A549 (cell line): ENCODE measurements at places on chromosomes 1 and 21.

DNA sequence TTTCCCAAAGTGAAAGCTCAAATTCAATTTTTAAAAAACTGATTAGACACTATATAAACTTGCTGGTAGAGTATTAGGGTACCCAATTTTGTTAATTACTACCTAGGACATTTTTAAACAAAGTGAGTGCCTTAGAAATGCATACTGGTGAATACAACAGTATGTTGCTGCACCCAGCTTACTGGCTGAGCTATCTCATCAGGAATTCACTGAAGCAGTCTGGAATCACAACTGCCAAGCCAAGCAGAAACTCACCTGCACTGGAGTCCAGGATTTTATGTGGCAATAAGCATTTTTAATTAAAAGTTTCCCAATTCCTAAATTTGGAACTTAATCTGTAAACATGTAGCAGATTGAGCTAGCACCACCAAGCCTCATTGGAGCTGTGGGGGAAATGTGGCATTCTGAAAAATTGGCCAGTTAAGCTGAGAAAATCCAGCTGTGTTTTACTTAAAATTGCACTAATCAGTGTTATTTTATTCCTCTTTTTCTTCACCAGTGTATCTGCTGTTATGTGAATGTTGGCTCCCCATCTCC, 61.8 kb downstream of the CLEC20A start:
- no peak for DNase-seq

- no peak for DNase-seq
These were observed 56.4 kb downstream of the DIP2A start for GRCh38 chr21:46515109-46515508.

- no peak for DNase-seq
These were observed 19.7 kb upstream of the GPR52 start for GRCh38 chr1:174428033-174428432.

GRCh38 chr1:24027838-24028468, 47.8 kb upstream of the SRSF10 start:
- DNase-seq: peak; percentile 52

GRCh38 chr1:204478172-204478899, 16.3 kb downstream of the PIK3C2B start:
- DNase-seq: no peak

DNA sequence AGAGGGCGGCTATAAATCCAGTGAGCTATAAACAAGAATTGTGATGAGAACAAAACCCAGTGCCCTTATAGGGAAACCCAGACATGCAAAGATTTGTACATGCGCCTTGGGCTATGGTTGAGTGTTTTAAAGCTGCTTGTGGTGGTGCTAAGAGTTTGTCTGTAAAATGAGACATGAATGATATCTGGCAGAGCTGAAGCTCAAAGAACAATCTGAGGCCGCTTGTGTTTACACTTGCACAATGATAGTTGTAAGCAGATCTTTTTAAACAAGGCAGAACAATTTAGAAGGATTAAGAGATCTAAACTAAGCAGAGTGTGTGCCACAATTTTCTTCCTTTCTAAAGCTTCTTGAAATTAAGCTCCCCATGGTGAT, 80.4 kb upstream of the ADAMTS5 start:
- DNase-seq: no peak

- DNase-seq: peak; percentile 35
These were observed 416.9 kb upstream of the USP24 start for GRCh38 chr1:55632058-55632457.
